ENCODE measurements at places on chromosomes 7 and 10.
A peak's percentile ranks its signal among the peaks of the same experiment; 100 is the strongest.

DNA sequence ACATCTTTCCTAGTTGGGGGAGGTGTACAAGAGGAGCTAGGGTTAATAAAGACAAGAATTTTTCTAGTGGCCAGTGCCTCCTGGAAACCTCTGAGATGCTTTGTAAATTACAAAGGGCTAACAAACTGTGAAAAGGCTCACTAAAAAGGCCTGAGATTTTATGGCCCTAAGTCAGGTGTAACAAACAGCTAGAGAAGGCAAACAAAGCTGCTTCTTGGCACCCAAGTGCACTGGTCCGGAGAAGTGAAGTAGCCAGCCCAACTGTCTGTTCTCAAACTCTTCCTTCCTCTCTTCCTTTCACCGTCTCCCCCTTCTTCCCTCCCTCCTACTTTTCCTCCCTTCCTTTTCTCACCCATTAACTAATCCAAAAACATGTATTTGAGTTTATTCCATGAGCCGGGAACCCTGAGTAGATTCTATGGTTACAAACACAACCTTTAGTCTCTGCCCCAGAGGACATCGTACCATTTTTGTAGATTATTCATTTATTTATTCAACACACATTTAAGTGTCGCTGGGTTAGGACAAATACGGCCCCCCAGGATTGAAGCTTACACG lies 143.4 kb upstream of the PCGF5 start:
- DNase-seq = no peak

DNA sequence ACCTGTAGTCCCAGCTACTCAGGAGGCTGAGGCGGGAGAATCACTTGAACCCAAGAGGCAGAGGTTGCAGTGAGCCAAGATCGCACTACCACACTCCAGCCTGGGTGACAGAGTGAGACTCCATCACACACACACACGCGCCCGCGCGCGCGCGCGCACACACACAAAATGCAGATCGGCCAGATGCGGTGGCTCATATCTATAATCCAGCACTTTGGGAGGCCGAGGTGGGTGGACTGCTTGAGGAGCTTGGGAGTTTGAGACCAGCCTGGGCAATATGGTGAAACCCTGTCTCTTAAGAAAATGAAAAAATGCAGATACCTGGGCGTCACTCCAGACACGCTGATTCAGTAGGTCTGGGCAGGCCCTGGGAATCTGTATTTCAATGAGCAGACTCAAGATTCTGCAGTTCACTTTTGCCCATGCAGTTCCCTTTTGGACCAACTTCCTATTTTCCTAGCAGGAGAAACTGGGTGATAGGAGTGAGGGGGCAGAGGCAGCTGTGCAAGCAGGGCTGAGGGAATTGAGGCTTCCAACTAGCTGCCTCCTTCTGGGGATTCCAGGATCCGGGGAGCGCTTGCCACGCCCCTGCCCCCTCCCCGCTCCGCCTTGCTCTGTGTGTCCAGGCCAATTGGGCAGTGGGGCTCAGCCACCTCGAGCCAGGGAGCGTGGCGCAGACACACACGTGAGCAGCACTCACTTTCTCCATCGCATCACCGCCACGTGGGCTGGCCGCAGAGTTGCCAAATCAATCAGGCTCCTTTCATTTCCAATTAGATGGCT lies 173.6 kb downstream of the SH3PXD2A start:
- DNase-seq = no peak

DNA sequence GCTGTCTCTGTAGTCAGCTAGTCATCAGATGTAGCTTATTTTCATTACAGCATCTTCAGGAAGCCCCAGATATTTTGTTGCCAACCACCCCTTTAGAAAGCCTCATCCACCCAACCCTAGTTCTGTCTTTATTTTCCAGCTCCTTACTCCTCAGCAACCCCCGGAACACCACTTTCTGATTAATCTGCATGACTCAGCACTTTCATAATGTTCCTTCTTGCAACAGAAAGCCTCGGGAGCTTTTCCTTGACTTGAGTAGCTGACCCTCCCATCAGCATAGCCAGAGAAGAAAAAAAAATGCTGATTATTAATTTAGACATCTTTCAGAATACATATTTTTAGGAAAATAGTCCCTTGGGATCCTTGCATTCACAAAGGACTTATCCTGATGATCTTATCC lies 244.0 kb upstream of the CXCL12 start:
- no peak for DNase-seq

DNA sequence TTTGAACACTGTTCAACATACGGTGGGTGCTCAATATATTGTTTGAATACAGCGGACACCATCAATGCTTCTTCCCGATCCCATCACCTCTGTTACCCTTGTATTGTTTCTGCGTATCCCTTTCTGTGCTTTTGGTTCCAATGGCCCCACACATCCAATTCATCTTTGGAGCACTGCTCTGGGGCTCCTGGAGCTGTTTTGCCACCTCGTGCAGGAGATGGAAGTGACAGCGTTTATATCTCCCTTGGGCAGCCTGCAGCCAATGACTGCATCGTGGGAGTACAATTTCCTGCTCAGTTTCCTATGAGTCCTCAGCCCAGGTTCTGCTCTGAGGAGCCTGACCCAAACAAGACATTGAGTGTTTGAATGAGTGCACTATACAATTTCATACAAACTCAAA lies 50.2 kb upstream of the PIK3CG start:
- no peak for DNase-seq

DNA sequence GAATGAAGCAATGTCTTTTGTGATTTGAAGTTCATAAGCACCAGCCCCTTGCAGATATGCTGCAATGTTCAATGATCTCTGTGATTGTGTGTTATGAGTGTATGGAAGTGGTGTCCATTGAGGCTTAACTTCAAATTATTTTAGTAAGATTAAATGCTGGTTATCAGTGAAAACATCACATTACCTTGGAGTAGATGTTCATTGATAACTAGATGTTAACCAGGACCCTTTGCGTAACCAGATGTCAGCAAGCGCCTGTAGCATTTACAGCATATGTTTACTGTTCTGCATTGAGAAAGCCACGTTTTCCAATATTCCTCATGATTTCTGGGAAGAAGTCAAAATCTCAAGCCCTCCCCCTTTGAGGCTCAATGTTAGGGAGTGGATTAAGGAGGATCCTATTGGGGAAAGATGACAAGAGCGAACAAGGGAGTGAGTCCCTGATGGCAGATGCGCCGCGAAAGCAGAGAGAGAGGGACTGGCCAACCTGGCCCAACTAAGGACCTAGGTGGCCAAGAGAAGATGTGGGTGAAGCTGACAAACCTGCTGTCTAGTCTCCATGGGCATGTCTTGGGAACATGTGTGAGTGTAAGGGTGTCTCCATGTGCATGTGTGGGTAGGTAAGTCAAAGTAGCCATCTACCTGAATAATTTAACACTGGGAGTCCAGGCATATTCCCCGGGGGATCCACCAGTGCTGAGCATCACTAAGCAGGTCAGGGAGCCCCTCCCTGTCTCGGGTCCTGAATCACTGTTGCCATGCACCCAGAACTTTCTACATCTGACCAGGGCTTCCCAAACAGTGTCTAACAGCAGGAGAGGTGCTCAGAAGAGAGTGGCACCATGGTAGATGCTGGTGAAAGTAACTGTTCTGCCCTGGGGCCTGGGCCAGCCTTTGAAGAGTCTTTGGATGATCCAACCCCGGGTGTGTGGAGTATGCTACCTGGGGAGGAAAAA lies 141.6 kb upstream of the GDF10 start:
- no peak for DNase-seq

DNA sequence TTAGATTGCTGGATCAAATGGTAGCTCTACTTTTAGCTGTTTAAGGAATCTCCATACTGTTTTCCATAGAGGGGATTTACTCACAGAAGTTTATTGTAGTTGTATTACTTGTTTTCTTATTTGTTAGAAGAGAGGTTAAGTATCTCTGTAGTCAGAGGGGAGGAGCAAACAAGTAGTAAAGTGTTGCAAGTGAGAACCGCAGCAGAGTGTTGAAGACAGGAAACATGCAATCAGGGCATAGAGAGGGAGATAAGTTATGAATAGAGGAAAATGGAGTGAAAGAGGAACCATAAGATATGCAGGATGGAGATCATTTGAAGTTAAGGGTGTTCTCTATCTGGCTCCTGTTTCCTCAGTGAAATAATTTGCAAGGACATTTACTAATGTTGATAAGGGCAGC lies 331.4 kb upstream of the TMEM229A start:
- no peak for DNase-seq

GRCh38 chr10:69716711-69717560 lies 84.8 kb upstream of the COL13A1 start:
- DNase-seq = no peak

DNA sequence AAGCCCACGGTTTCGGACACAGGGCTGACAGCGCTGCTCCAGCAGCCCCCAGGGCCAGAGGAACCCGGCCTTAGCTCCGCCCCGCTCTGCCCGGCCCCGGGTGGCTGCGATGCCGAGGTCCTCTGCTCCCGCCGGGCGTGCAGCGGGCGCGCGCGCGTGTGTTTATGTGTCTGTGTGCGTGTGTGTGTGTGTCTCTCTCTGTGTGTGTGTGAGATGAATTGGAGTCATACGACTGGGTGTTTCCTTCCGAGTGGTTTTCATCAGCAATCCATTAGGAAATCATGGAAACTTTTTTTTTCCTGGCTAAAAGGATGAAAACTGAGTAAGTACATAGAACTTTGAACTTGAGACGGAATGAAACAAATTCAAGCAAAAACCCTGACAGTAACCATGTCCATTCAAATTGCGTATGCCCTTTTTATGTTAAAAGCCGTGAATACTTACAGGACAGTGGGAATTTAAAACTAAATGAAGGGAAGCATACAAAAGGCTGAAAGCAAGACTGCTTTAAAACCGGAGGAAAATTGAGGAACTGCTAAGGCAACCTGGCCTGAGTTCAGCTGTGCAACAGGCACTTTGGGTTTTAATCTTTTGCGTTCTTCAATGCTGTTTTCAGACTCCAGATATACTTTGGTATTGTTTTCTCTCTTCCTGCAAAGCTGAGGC lies at the start of gene CPED1:
Gene CPED1, plus strand, starts transcription at position 121 of the 666 bp plus-strand sequence. CDS start 911 bp downstream, outside the sequence.
- peak; percentile 5 for DNase-seq

DNA sequence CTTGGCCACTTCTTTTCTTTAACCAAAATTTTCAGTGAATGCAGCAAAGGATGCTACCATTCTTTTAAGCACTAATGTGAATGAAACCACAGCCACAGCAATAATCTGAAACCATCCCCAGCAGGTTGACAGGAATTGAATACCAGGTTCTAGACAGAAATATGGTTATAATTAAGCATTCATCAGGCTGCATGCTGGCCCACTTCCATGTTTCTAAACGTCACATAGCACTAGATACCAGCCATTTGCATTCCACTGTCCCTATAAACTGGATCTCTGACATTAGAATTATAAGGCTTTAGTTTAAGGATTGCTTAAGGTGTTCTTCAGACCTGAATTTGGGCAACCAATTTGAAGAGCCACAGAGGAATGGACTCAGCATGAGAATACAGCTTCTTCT lies 340.8 kb upstream of the KLF6 start:
- DNase-seq = no peak

GRCh38 chr7:91941450-91941849 lies 788 bp downstream of the AKAP9 start:
- peak; percentile 17 for DNase-seq

GRCh38 chr10:68871731-68872342 lies 29.3 kb upstream of the DDX50 start:
- peak; percentile 63 for DNase-seq

DNA sequence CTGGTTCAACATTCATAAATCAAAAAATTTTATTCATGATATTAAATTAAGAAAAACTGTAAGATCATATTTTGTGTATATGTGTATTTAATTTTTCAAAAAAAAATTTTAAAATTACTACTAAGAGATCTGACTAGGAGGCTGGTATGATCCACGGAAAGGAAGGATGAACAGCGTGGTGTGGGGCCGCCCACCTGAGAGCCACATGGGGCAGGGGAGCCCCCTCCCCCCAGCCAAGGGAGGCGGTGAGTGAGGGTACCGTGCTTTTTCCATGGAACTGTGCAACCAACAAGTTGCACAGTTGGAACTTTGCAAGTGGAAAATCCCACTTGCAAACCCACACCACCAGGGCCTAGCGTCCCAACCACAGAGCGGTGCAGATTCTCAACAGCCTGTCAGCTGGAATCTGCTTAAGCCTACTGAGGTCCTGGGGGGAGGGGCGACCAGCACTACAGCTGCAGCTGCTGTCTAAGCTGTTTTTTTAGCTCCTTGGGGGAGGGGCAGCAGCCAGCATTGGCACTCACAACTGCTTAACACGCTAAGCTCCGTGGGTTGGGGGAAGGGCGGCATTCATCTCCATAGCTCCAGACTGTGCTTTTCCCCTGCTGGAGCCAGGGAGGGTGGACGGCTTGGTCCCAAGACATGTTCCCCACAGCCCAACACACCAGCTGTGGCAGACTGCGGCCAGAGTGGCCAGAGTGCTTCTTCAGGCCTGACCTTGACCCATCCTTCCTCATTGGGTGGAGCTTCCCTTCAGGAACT lies 94.2 kb upstream of the IGFBP3 start:
- peak; percentile 88 for DNase-seq

- no peak for DNase-seq
Observed at GRCh38 chr7:108249453-108249852, 119.3 kb upstream of the LAMB4 start.

DNA sequence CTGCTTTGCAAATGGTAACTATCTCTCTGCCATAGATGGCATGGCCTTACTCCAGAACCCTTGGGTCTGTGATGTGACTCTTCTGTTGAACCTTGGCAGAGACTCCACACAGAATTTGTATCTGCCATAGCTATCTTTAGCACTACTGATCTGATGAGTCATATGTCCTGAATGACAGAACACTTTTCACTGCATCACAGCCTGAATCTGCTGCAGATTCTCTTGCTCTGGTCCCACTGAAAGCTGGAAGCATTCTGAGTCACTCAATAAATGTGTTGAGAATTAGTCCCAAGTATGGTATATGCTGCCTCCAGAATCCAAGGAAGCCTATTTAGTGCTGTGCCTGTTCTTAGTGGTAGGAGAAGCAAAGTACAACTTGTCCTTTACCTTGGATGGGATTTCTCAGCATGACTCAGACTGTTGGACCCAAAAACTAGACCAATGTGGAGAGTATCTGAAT lies 39.5 kb upstream of the ANKRD1 start:
- DNase-seq = no peak

GRCh38 chr10:130053561-130053960 lies 57.1 kb downstream of the C10orf143 start:
- no peak for DNase-seq

DNA sequence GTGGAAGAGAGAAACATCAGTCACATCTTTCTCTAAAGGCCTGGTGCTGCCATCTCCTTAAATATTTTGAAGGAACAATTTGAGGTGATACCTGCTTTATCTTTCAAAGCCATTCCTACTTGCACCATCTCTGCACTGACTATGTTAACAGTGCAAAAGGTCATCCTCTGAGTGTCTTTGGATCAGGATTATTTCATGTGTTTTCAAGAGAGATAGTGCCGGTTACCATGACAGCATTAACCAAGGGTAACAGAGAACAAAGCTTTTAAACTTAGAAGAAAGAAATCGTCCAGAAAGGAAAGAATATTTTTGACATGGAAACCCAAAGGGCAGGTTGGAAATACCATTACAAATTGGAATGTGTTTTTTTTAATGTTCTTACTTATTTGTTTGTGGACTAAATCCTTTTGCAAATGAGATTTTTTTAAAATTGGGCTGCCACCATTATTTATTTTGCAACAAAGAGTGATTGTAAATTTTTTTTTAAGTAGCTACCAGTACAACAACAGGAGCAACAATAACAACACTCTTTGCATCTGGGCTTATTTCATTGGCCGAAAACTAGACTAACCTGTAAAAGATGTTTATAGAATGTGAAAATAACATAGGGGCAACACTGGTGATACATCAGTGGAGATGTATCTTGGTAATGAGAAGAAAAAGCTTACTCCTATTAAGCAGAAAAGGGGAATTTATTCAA lies 234.2 kb downstream of the CREB5 start:
- no peak for DNase-seq

All from SHP77 treated with DMSO at 0.1 percent for 48 hours (cell line).